IPS DF 19.7 (cell line): ENCODE measurements at places on chromosomes 3 and 15.

GRCh38 chr3:7545334-7545733 lies 684.4 kb downstream of the GRM7 start:
- DNase-seq, result no peak

DNA sequence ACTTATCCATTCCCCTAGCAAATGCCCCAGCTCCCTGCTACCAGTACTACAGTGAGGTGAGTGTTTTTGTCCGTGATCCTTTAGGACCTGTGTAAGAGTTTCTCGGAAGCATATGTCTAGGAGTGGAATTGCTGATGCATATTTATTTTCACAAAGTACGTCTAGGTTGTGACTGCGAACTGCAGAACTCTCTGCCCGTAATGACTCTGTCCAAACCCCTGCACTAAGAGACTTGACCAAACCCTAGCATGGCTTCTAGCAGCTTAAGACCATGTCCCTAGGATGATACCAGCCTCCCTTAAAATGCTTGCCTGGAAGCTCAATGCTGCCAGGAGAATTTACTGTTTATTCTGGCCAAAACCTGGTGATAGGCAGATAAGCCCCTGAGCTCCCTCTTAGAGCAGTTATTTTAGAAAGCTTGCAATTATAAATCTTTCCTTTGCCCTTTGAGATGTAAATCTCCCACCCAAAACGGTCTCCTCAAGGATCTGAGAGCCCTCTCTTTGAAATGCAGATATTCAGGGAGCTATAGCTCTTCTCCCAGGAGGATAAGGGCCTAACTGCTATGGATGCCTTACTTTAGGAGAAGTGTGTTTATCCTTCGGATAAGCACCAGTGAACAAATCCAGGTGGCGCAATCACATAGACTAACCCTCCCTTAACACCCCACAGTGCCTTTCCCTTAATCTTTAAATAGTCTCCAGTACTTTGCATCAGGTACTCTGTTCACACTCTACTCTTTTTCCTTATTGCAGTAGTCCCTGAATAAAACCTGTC lies 14.7 kb upstream of the CA12 start:
- DNase-seq, result no peak

DNA sequence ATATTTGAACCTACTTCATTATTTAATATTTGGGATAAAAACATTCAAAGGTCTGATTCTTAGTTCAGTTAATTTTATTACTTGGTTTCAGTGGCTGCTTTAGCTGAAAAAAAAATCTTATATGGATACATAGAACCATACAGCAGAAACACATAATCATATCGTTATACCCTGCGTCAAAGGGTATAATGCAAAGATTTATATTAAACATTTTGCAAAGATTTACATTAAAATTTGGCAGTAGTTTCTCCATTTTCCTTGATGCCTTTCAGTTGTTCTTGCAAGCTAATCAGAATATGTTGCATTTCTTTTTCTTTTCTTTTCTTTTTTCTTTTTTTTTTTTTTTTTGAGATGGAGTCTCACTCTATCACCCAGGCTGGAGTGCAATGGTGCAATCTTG lies 31.4 kb downstream of the CLDN11 start:
- DNase-seq, result no peak

DNA sequence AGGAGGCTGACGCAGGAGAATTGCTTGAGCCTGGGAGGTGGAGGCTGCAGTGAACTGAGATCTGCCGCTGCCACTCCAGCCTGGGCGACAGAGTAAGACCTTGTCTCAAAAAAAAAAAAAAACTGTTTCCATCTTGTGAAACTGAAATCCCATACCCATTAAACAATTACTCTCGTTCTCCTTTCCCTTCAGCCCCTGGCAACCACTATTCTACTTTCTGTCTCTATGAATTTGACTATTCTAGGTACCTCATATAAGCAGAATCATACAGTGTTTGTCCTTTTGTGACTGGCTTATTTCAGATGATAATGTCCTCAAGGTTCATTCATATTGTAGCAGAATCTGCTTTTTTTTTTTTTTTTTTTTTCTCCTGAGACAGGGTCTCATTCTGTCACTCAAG lies 51.5 kb upstream of the UBE2E1 start:
- no peak for DNase-seq

GRCh38 chr3:124147429-124147828 lies 155.5 kb upstream of the ROPN1 start:
- no peak for DNase-seq

DNA sequence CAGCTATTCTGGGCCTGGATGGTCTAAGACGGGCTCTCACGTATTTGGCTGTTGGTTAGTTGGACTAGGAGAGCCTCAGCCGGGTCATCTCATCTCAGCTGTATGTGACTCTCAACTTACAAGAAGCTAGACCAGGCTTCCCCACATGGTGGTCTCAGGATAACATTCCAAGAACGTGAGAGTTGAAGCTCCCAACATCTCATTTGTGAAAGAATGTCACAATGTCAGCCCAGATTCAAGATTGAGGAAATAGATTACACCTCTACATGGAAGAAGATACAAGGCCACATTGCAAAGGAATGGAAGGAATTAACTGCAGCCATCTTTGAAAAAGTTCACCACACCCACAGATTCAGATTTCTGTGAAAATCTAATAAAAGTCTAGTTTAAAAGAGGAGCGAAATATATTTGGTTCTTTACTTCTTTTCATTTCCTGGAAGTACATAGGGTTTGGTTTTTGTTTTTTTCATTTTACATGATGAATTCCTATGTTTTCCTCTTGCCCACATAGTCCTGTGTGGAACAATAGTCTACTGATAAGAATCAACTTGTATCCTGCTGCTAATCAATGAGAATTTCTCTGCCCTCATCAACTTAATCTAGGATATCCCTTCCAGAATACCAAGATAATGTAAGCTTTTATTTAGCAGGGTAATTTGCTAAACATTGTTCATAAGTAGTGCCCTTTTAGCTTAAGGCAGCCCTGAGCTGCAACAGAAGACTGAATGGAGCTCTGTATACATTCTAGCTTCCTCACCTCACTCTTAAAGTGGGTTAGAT lies 116.5 kb downstream of the CMSS1 start:
- DNase-seq, result no peak

DNA sequence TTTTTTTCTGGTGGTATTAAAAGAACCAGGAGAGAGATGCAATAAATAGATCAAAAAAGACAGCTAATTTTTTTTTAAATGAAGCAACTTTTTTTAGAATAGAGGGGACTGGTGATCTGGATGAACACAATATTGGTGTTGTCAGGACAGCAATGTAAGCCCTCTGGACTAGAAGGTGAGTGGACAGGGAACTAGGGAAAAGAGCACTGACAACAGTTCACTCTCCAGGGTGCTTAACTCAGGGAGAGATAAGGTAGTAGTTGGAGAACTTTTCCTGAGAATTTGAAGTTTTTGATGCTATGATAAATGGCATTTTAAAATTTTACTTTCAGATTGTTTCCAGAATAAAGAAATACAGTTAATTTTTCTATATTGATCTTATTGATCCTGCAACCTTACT lies 158.3 kb upstream of the STAC start:
- no peak for DNase-seq

- no peak for DNase-seq
These were observed 12.7 kb upstream of the ZNF609 start for GRCh38 chr15:64447536-64448315.

DNA sequence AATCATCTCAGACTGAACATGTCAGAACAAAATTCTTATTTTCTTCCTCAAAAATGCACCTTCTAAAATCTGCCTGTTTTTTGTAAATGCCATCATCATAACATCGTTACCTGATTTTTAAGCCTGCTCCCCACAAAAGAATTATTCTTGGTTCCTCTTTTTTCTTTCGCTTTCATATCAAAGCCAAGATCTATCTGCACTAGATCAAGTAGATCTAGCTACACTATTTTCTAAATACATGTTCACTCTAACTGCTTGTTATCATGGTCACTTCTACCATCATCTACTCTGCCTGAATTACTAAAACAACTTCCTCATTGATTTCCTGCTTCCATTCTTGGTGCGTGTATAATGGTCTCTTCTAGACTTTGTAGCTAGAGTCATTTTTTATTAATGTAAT lies 217.7 kb downstream of the ARPP21 start:
- DNase-seq, result no peak

DNA sequence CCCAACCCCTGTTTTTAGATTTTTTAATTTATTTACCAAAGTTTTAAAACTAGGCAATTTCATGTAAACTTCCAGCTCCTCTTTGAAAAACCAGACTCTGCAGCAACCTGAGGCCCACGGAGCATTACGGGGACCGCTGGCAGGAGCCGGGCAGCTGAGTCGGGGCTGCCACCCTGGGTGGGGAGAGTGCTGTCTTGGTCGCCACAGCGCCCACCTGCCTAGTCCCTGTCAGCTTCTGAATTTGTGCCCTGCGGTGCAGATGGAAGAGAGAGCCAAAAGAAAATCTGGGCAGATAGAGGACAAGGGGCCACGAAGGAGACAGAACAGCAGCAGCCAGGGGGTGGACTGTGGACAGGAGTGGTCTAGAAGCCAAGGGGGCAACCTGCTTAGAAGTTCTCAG lies 34.6 kb downstream of the PXYLP1 start:
- no peak for DNase-seq

GRCh38 chr15:91055548-91056331 lies 33.3 kb upstream of the VPS33B start:
- DNase-seq, result peak; percentile 61

DNA sequence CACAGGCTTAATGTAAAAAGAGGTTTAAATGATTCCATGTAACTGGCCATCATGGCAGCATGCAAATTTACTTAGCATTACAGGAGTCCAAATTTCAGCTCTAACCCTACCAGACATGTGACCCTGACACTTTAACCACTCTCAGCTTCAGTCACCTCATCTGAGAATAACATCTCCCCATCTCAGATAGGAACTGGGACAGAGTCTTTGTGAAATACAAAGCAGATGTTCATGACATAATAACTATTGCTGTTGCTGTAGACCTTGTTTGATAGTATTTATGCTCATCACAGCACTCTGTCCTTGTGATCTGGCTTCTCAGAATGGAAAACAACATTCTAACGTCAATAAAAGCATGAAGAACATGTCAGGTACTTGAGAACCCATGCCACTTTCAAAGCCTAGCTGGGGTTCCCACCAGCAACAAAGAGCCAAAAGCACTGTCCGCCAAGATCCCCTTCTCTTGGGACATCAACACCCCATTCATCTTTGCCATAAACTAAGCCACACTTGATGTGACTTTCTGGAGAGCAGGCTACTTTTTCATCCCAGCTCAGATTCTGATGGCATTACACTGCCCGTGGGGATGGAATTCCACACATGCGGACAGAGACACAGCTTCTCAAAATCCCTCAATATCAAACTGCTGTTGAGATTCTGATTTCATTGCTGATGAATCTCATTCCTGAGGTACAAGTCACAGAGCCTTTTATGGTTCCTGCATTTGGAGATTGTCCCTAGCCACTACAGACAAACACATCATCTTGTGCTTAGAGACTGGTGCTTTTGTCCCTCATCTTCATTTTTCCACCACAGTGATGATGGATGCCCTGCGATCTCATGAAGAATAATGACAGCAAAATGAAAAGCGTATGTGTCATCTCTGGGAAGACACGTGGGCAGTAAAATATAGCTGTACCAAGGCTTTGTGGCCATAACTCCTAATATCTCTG lies 202.7 kb downstream of the TNIK start:
- DNase-seq, result no peak

- DNase-seq, result no peak
These were observed 458.6 kb upstream of the THRB start for GRCh38 chr3:24953060-24953771.

- DNase-seq, result no peak
These were observed 51.7 kb downstream of the SEMA5B start for GRCh38 chr3:122975924-122976293.

- no peak for DNase-seq
These were observed 130.7 kb downstream of the LPP start for GRCh38 chr3:188284455-188285212.

- no peak for DNase-seq
These were observed 878 bp upstream of the RAD51 start for GRCh38 chr15:40693904-40694687.

- no peak for DNase-seq
These were observed 27.9 kb upstream of the SLC30A4 start for GRCh38 chr15:45550436-45550835.

- DNase-seq, result no peak
These were observed 66.2 kb downstream of the THRB start for GRCh38 chr3:24428481-24428880.

DNA sequence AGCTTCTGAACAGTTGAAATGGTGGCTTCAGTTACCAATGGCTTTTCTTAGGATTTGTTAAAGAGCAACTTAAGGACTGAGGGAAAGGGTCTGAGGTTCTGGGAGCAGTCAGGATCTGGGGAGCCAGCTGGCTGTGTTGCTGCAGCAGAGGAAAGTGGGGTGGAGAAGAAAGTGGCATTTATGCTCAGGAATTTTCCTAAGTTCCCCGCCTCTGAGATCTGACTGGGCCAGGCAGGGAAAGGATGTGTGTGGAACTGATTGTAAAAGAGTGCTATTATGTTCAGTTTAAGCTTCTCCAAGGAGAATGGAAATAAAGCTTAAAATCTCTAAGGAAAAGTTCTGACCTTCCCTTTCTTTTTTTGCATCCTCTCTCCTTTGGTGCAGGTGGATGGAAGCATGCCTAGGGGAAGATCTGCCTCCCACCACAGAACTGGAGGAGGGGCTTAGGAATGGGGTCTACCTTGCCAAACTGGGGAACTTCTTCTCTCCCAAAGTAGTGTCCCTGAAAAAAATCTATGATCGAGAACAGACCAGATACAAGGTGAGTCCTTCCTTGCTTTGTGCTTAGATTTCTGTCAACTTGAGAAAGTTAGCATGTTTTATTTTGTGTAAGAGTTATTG lies 37.8 kb downstream of the IQGAP1 start:
- no peak for DNase-seq

GRCh38 chr3:168951884-168952283 lies 711.6 kb downstream of the MECOM start:
- DNase-seq, result no peak

GRCh38 chr3:46429671-46430070 lies 22.6 kb downstream of the CCRL2 start:
- DNase-seq, result no peak

DNA sequence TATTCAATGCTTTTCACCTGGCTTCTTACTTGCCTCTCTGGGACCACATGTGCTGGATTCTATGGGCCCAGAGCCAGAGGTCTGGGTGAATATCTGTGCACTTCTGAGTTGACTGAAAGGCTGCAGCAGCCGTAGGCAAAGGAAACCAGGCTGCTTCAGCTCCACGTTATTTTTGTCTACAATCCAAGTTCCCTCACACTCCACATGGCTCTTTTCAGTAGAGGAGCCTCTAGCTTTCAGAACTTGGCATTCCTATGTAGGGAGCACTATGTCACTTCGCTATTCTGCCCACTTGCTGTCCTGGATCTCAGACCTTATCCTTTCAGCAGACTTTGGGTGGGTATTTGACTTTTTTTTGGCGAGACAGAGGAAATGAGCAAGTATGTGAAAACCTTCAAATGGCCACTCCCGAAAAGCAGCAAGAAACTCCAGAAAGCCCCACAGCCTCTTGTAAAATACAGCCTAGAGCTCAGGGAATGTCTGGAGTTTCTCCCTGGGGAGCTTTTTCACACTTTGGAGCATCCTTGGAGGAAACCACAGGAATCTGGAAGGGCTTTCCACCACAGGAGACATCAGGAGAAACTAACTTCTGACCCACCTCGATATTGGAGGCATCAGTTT lies 80.9 kb downstream of the DUT start:
- DNase-seq, result no peak
